ENCODE measurements at places on chromosomes 12 and 14. TPM values are rescaled to one million over a fixed set of nuclear protein-coding genes. Genes with fewer than 3 reads are reported as not detected.
A peak's percentile ranks its signal among the peaks of the same experiment; 100 is the strongest.

The AQP6 gene
- total RNA-seq, result not detected

The HOMEZ gene
- total RNA-seq, result 13.8 TPM

The RNASE3 gene
- not detected for total RNA-seq

- no peak for DNase-seq
Observed at GRCh38 chr12:34368079-34368478, 345.8 kb downstream of the ALG10 start.

The SRP54 gene
- 58.7 TPM for total RNA-seq

GRCh38 chr14:82431031-82431430, 897.4 kb upstream of the SEL1L start:
- DNase-seq, result no peak

The FOXM1 gene
- 17.6 TPM for total RNA-seq

The IFNG-AS1 gene
- total RNA-seq, result not detected

DNA sequence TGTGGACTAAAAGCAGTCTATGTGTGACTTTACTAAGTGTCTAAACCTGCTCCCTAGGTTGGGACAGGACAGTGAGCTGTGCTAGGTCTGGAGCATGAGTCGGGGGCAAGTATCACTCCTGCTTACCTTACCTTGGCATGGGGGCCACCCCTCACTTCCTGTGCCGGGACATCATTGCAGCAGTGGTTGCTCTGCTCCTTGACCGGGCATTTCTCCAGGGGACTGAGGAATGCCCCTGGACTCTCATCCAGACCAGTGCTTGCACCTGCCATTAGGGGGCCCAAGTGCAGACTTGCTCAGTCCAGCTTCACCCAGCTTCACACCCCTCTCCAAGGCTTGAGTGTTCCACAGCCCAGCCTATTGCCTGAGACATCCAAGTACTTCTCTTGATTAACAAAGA, 84.7 kb upstream of the NELL2 start:
- no peak for DNase-seq

GRCh38 chr14:24238527-24239037, 3.8 kb downstream of the TINF2 start:
- DNase-seq, result no peak

The GDF3 gene
- 0.53 TPM for total RNA-seq

DNA sequence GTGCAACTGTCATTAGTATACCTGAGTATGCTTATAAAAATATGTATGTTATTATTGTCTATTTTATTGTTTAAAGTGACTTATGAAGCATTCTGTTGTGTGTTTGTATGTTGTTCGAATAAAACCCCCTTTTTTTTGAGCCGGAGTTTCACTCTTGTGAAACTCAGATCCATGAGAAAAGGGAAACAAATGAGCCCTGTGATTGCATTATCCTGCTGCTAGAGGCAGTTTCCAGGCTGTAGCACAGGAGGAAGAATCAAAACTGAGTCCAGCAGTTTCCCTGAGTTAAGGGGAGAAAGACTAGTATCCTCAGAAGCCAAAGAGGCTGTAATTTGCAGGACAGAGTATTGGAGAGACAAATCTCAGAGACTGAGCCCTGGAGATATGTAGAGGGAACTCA, 12.5 kb downstream of the SGPP1 start:
- no peak for DNase-seq

The TMEM263 gene
- 62.3 TPM for total RNA-seq

DNA sequence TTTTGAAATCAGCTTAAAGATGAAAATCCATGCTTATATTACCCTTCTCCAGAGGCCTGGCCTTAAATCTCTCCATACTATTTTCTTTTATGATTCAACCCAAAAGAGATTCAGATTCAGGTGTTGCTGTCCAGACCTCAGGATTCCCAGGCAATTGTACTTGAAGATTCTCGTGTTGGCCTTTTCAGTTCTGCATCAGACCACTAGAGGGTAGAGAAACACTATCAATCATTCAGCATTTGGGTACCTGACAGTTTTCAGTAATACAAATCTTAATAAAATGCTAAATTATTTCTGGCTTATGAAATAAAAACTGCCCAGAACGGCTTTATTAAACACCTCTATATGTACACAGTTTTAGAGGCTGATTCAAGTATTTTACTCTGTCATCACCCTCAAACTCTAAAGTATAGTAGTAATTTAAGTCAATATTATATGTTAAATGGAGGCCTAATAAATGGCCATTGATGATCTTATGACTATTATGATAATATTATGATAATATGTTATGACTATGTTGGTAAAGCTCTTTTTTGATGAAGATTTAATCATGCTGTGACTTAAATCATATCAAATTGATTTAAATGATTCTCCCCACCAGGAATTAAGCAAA, 301.1 kb downstream of the DUSP6 start:
- DNase-seq, result peak; percentile 80

The MYF6 gene
- total RNA-seq, result not detected

The CATSPERB gene
- total RNA-seq, result not detected

- no peak for DNase-seq
Observed at GRCh38 chr12:25793196-25793595, 165.3 kb upstream of the RASSF8 start.

DNA sequence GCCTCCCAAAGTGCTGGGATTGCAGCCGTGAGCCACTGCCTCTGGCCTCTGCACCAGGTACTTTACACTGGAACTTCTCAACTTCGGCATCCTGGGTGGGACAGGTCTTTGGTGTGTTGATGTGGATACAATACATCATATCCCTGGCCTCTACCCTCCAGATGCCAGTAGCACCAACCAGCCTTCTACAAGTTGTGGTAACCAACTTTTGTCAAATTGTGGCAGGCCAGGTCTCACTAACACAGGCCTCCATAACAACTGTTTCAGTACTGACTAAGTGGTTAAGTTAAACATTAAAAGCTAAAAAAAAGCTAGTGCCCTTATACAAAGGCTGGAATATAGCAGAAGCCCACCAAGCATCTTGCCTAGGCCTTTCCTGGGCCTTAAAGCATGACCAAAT, 232.9 kb downstream of the PCNX1 start:
- DNase-seq, result no peak

The TMEM229B gene
- total RNA-seq, result 2.9 TPM

The GALNT9 gene
- total RNA-seq, result not detected

DNA sequence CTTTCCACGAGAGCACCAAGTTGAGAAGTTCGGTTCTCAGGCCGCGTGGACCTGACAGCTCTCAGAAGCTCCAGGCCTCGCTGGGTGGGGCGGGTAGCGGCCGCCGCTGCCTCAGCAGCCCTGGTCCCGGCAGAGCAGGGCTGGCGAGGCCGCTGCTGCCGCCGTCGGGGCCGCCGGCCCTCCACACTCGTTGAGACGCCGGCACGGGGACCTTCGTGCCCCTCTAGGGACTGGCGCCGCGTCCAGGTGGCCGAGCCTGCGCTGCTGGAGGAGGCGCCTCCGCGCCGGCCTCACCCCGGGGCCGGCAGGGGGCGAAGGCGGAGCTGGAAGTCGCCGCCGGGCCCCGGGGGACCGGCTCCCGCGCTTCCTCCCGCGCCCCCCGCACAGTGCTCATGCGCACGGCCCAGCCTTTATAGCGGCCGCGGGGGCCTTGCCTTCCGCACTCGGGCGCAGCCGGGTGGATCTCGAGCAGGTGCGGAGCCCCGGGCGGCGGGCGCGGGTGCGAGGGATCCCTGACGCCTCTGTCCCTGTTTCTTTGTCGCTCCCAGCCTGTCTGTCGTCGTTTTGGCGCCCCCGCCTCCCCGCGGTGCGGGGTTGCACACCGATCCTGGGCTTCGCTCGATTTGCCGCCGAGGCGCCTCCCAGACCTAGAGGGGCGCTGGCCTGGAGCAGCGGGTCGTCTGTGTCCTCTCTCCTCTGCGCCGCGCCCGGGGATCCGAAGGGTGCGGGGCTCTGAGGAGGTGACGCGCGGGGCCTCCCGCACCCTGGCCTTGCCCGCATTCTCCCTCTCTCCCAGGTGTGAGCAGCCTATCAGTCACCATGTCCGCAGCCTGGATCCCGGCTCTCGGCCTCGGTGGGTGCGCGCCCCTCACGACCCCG, at the start of gene COCH:
COCH (plus strand) TSS at position 440 of the 879 bp plus-strand sequence; CDS start at position 820, 380 bp downstream.
- no peak for DNase-seq

- DNase-seq, result no peak
Observed at GRCh38 chr12:121610239-121611149, 15.8 kb upstream of the ORAI1 start.

The P2RX2 gene
- not detected for total RNA-seq

The POLR3B gene
- total RNA-seq, result 9.3 TPM

The ARHGEF25 gene
- total RNA-seq, result 2.0 TPM

GRCh38 chr12:48451372-48451771, 21.0 kb upstream of the ANP32D start:
- no peak for DNase-seq

GRCh38 chr12:72612171-72612570, 340.0 kb downstream of the TRHDE start:
- no peak for DNase-seq

DNA sequence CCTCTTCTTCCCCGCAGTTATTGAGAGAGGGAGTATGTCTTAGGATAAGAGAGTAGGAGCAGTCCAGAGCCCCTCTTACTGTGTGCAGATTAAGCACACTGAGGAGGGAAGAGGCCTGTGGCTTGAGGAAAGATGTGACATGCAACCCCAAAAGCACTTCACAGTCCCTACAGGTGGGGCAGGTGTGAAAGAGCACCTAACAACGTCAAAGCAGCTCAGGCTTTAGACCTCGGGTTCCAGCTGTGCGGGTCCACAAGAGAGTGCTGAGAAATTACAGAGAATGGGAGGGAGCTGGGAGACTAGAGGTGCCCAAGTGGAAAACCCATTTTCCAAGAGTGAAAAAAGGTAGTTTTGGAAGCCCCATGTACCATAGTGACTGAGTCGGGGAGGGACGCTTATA, 127.6 kb downstream of the SLC25A47 start:
- no peak for DNase-seq

- no peak for DNase-seq
Observed at GRCh38 chr12:7229741-7230140, 40.3 kb downstream of the PEX5 start.

GRCh38 chr14:79256380-79256779, 954.9 kb downstream of the DIO2 start:
- no peak for DNase-seq

GRCh38 chr14:86683561-86683960, 1153.6 kb downstream of the FLRT2 start:
- DNase-seq, result no peak

The SELPLG gene
- 0.58 TPM for total RNA-seq

GRCh38 chr12:104490186-104490585, 33.4 kb downstream of the CHST11 start:
- no peak for DNase-seq

The BEST3 gene
- 0.82 TPM for total RNA-seq

- DNase-seq, result no peak
Observed at GRCh38 chr12:94676031-94676641, 25.8 kb upstream of the TMCC3 start.

DNA sequence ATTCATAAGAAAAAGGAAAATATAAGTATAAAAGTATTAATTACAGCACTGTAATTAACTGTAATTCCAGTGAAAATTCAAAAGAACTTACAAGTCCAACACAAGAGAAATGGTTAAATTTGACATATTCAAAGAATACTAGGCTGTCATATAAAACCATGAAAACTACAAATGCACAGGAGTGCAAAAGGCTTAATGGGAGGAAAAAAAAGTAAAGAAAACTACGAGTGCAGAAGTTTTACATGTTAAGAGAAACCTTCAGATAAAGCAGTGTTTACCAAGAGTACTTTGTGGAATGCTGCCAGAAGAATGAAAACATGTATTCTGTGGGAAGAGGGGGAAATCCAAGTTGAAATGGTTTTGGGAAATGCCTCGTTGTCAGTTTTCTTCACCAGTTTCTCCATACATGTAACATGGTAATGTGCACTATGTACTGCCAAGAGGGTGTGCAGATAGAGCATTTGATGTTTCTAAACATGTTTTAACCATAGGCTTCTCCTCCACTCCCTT, 9.1 kb downstream of the HEATR5A start:
- no peak for DNase-seq

- no peak for DNase-seq
Observed at GRCh38 chr12:131640525-131640924, 70.4 kb upstream of the SFSWAP start.

DNA sequence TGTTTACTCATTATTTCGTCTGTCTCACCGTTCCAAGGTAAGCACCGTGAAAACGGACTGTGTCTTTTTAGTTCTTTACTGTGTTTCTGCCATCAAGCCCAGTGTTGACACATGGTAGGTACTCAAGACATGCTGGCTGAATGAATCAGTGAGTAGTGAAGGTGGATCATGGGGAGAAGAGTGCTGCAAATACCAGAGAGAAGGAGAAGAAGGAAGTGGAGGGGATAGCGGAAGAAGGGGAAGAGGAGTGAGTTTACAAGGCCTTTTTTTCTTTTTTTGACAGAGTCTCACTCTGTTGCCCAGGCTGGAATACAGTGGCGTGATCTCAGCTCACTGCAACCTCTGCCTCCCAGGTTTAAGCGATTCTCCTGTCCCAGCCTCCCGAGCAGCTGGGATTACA, 54.6 kb downstream of the ETV6 start:
- DNase-seq, result no peak

The ASIC1 gene
- 2.5 TPM for total RNA-seq

DNA sequence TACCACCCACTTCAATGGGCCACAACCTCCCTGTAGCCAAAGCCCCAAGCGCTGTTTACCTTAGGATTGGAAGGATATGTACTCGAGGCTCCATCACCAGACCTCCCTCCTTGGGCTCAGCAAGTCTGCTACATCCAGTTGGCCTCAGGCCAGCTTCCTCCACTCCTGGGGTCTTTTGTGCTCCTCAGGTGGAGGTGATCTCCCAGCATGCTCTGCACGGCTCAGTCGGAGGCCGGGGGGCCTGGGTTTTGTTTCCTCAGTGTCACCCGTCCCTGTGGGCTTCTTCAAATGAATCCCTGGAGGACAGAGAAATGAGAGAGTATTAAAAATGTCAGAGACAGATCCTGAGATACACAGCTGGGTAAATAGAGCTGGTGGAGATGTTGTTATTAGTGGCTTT, 723.1 kb upstream of the TBX3 start:
- DNase-seq, result no peak

The TRPV4 gene
- 5.9 TPM for total RNA-seq

DNA sequence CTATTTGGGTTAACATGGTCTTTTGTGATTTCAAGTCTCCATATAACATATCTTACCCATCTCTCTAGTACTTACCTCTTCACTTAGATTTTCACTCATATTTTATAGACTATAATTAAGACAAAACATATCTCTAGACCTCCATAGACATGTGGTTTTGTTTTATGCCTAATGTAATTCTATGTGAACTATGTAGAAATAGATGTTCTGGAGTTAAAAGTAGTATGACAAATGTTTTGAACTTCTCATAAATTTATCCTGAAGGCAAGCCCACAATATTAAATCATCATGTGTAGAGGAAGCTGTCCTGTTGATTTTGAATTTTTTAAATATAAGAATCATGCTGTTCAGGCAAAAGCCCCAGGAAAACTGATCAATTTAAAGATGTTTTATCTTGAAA, 169.2 kb downstream of the SYT1 start:
- no peak for DNase-seq

DNA sequence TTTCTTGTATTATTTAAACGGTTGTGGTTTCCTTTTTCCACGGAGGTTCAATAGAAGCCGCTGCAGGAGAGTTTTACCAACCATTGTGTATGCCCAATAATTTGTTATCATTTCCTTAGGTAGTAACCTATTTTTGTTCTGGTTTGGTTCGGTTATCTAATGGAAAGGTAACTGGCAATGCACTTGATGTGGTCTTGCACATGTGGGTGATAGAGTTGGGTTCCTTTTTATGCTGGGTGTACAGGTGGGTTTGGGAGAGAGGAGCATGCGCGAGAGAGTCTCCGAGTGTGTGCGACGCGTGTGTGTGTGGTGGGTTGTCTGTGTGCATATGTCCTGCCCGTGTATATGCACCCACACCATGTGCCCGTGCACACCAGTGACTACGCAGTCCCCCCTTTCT, 102.7 kb upstream of the FKBP4 start:
- DNase-seq, result no peak

Measured in glomerular endothelial cell (primary cell).